ENCODE measurements at places on chromosomes 1 and 21. TPM values are rescaled to one million over a fixed set of nuclear protein-coding genes. Genes with fewer than 3 reads are reported as not detected.

GRCh38 chr1:160777486-160778089 lies 18.4 kb upstream of the LY9 start:
- H3K27ac ChIP-seq: no peak overlapping the region
- no peak overlapping the region for H3K4me3 ChIP-seq
- H3K4me1 ChIP-seq: no peaks in the 10 kb centered on the region
- no peaks in the 10 kb centered on the region for H3K36me3 ChIP-seq
- DNase-seq: peak; percentile 66

GRCh38 chr1:181128592-181129497 lies 40.3 kb downstream of the IER5 start:
- H3K27me3 ChIP-seq: no peaks in the 10 kb centered on the region
- H3K4me3 ChIP-seq: no peak overlapping the region
- no peaks in the 10 kb centered on the region for H3K36me3 ChIP-seq
- H3K27ac ChIP-seq: peak overlapping the region; percentile 69
- DNase-seq: peak; percentile 87

- H3K36me3 ChIP-seq: no peaks in the 10 kb centered on the region
- no peak overlapping the region for H3K4me3 ChIP-seq
- no peaks in the 10 kb centered on the region for H3K27me3 ChIP-seq
- H3K4me1 ChIP-seq: peaks cover 69% of the 10 kb centered on the region
- DNase-seq: no peak
These were observed 150.6 kb downstream of the NOS1AP start for GRCh38 chr1:162220009-162220539.

- H3K4me1 ChIP-seq: no peaks in the 10 kb centered on the region
- H3K27me3 ChIP-seq: no peaks in the 10 kb centered on the region
- H3K27ac ChIP-seq: no peak overlapping the region
- no peak for DNase-seq
These were observed 18.7 kb upstream of the RERE start for GRCh38 chr1:8835941-8836643.

- H3K27me3 ChIP-seq: no peaks in the 10 kb centered on the region
- peaks cover 7% of the 10 kb centered on the region for H3K4me1 ChIP-seq
- DNase-seq: no peak
- H3K36me3 ChIP-seq: no peaks in the 10 kb centered on the region
- no peak overlapping the region for H3K27ac ChIP-seq
- H3K4me3 ChIP-seq: no peak overlapping the region
These were observed 32.9 kb downstream of the RASAL2 start for GRCh38 chr1:178126741-178127185.

DNA sequence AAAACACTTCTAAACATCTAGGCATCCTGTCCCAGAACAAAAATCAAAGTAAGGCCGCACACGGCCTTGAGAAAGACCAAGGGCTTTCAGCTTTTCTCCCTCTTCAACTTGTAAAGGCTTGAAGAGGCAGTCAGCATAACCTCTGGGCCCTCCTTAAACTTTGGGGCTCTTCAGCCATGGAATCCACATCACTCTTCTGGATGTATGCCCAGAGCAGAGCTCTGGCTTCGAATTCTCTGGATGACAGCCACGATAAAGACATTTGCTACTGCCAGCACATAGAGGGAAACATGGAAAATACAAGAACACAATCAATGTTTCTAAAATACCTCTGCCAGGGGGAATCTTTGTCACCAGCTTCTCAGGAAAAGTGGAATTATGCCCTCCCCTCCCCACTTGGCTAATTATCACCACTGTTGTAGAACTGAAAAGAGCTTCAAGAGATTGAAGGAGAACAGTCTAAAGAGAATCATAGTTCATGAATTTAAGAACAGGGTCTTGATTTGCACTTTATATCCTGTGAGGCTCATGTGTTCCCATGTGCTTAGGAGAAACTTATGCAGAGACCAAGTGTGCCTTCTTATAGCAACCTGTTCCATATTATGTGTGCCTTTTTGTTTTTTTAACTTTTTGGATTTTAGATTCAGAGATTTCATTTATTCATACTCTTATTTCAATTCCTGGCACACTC lies 39.0 kb upstream of the DPT start:
- no peaks in the 10 kb centered on the region for H3K36me3 ChIP-seq
- no peak overlapping the region for H3K27ac ChIP-seq
- H3K27me3 ChIP-seq: no peaks in the 10 kb centered on the region
- no peak overlapping the region for H3K4me3 ChIP-seq

- no peak for DNase-seq
- no peak overlapping the region for H3K27ac ChIP-seq
- no peaks in the 10 kb centered on the region for H3K4me1 ChIP-seq
- peaks cover 12% of the 10 kb centered on the region for H3K36me3 ChIP-seq
These were observed 15.0 kb downstream of the EPRS1 start for GRCh38 chr1:220031287-220031686.

GRCh38 chr1:7534061-7534825 lies 236.9 kb upstream of the VAMP3 start:
- H3K4me3 ChIP-seq: no peak overlapping the region
- H3K27me3 ChIP-seq: peaks cover 12% of the 10 kb centered on the region
- no peaks in the 10 kb centered on the region for H3K36me3 ChIP-seq
- H3K27ac ChIP-seq: no peak overlapping the region
- peaks cover 24% of the 10 kb centered on the region for H3K4me1 ChIP-seq
- DNase-seq: no peak

ALPL gene
- 114 TPM for total RNA-seq

ERVH48-1 gene
- total RNA-seq: not detected

- H3K4me3 ChIP-seq: no peak overlapping the region
- no peak overlapping the region for H3K27ac ChIP-seq
- H3K27me3 ChIP-seq: no peaks in the 10 kb centered on the region
- DNase-seq: no peak
- H3K36me3 ChIP-seq: no peaks in the 10 kb centered on the region
These were observed 105.7 kb downstream of the ZNF326 start for GRCh38 chr1:90100566-90100965.

C1orf141 gene
- total RNA-seq: not detected

DNA sequence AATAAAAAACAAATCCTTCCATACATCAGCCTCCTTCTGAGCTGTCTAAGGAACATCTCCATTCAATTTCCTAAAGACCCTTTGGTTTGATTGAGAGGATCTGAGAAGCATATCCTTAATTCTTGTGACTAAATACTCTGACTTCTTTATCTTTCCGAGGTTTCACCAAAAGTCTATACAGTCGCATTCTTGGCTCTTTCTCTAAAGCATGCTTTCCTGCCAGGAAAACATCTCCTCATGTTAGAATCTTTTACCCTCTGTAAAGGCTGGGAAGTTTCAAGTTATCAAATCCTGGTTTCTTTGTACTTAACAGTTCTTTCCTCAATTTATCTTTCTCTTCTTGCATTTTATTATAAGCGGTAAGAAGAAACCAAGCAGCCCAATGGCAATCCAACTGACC lies 630.4 kb downstream of the PTPRC start:
- no peaks in the 10 kb centered on the region for H3K27me3 ChIP-seq
- no peaks in the 10 kb centered on the region for H3K4me1 ChIP-seq
- H3K27ac ChIP-seq: no peak overlapping the region
- no peak overlapping the region for H3K4me3 ChIP-seq
- DNase-seq: no peak

GRCh38 chr1:47407481-47407880 lies 8.6 kb upstream of the FOXE3 start:
- peaks cover 53% of the 10 kb centered on the region for H3K27me3 ChIP-seq
- no peak overlapping the region for H3K4me3 ChIP-seq
- no peak overlapping the region for H3K27ac ChIP-seq
- peaks cover 7% of the 10 kb centered on the region for H3K4me1 ChIP-seq
- no peak for DNase-seq
- no peaks in the 10 kb centered on the region for H3K36me3 ChIP-seq

DNA sequence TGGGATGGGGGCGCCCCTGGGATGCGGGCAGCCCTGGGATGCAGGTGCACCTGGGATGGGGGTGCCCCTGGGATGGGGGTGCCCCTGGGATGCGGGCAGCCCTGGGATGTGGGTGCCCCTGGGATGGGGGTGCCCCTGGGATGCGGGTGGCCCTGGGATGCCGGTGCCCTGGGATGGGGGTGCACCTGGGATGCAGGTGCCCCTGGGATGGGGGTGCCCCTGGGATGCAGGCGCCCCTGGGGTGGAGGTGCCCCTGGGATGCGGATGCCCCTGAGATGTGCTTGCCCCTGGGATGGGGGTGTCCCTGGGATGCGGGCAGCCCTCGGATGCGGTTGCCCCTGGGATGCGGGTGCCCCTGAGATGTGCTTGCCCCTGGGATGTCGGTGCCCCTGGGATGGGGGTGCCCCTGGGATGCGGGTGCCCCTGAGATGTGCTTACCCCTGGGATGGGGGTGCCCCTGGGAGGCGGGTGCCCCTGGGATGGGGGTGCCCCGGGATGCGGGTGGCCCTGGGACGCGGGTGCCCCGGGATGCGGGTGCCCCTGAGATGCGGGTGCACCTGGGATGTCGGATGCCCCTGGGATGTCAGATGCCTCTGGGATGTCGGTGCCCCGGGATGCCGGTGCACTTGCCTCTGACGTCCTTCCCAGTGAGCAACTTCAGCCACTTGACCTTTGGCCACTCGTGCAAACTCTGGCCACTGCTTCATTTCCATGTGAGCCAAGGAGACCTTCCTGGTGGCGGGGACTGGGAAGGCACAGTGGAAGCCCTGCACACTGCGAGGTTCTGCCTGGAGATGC lies 37.3 kb upstream of the SLC19A1 start:
- no peaks in the 10 kb centered on the region for H3K27me3 ChIP-seq
- peaks cover 6% of the 10 kb centered on the region for H3K4me1 ChIP-seq
- no peak overlapping the region for H3K4me3 ChIP-seq
- no peaks in the 10 kb centered on the region for H3K36me3 ChIP-seq
- H3K27ac ChIP-seq: no peak overlapping the region
- DNase-seq: no peak

FMO3 gene
- total RNA-seq: not detected

TNFRSF18 gene
- total RNA-seq: not detected

DNA sequence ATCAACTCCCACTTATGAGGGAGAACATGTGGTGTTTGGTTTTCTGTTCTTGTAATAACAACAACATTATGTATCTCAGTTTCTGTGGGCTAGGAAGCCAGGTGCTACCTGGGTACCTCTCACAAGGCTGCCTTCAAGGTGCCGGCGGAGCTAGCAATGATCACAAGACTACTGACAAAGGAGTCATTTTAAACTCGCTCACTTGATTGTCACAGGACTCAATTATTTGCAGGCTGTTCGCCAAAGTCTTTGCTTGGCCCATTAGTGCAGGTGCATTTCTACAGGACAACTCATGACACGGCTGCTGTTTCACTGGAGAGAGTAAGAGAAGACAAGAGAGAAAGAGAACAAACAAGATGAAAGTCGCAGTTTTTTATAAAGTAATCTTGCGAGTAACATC lies 1237.4 kb upstream of the TMPRSS15 start:
- H3K4me1 ChIP-seq: no peaks in the 10 kb centered on the region
- no peak overlapping the region for H3K4me3 ChIP-seq
- H3K27ac ChIP-seq: no peak overlapping the region
- no peak for DNase-seq
- H3K36me3 ChIP-seq: no peaks in the 10 kb centered on the region
- no peaks in the 10 kb centered on the region for H3K27me3 ChIP-seq

GRCh38 chr1:155051342-155051776 lies 243 bp downstream of the ADAM15 start:
- H3K27ac ChIP-seq: no peak overlapping the region
- no peak for DNase-seq
- peak overlapping the region; percentile 72 for H3K4me3 ChIP-seq

S100A5 gene
- not detected for total RNA-seq

CORT gene
- total RNA-seq: not detected

DNA sequence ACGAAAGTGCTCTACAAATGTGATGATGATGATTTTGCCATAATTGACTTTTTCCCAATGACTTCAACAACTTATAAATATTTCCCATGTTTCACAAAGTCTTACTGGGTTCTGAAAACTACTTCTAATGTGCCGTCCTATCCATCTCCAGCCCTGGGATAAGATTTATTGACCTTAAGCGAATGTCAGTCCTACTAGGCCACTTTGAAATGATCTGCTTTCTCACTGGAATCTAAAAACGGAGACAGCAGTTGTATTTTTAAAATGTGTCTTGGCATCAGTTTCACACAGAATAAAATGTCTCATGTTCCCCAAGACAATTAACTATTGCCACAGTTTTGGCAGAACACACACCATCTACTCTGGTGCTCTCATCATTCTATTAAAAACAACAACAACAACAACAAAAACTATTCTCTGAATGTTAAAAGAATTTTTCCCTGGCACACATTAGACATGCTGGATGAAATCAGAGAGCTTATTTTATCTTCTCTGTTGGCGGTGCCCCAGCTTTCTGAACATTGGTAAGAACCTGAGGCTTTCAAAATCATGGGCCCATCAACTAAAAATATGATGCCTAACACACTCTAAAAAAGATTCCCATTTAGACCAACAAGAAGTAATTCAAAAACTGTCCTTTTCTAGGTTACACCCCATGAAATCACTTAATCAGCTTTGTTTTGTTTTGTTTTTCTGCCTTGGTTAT lies 23.1 kb upstream of the DNASE2B start:
- H3K36me3 ChIP-seq: no peaks in the 10 kb centered on the region
- H3K4me3 ChIP-seq: no peak overlapping the region
- H3K27me3 ChIP-seq: no peaks in the 10 kb centered on the region
- H3K27ac ChIP-seq: no peak overlapping the region

DNA sequence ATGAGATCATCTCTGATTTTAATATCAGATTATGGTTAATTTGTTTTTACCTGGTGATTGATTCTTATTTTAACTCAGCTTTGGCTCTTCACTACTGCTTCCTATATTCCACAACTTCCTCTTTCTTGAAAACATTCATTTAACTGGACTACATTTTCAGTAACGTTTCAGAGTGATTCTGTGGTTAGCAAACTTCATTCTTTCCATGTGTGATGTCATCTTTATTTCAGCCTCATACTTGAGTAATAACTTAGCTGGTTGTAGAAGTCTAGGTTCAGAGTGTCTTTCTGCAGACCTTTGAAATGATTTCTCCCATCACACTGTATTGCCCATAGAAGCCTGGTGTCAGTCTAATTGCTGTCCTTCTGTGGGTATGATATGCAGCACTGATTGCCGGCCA lies 36.0 kb upstream of the SLC35F3 start:
- H3K27me3 ChIP-seq: no peaks in the 10 kb centered on the region
- DNase-seq: no peak
- H3K27ac ChIP-seq: no peak overlapping the region
- H3K36me3 ChIP-seq: peaks cover 9% of the 10 kb centered on the region

- no peak for DNase-seq
- H3K27me3 ChIP-seq: no peaks in the 10 kb centered on the region
- H3K4me3 ChIP-seq: no peak overlapping the region
- no peaks in the 10 kb centered on the region for H3K36me3 ChIP-seq
- no peaks in the 10 kb centered on the region for H3K4me1 ChIP-seq
These were observed 3.3 kb downstream of the SUMO3 start for GRCh38 chr21:44814498-44815023.

DNA sequence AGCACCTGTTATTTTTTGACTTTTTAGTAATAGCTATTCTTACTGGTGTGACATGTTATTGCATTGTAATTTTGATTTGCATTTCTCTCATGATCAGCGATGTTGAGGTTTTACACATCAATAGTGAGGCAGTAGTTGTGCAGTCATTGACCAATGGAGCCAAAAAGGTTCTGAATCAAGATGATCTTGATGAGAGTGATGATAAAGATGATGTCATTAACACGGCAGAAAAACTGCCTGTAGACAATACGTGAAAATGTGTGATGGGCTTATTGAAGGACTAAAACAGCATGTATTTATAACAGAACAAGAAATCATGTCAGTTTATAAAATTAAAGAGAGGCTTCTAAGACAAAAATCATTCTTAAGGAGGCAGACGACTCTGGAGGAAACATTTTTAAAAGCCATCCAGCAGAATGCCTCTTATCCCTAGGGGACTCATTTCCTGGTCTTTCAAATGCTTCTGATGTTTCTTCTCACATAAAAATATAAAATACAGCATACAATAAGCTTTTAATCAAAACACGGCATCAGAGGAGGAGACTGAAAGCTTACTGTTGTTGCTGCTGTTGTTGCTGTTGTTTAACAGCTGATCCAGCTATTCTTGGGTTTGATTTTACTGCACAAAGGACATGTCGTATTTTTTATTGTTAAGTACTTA lies 400.3 kb downstream of the LTN1 start:
- H3K27me3 ChIP-seq: no peaks in the 10 kb centered on the region
- no peaks in the 10 kb centered on the region for H3K36me3 ChIP-seq
- DNase-seq: no peak
- H3K27ac ChIP-seq: no peak overlapping the region
